ENCODE measurements at places on chromosomes 1 and 21. TPM values are rescaled to one million over a fixed set of nuclear protein-coding genes. Genes with fewer than 3 reads are reported as not detected.

- peaks cover 71% of the 10 kb centered on the region for H3K4me1 ChIP-seq
- H3K36me3 ChIP-seq, result peaks cover 2% of the 10 kb centered on the region
- peak overlapping the region; percentile 81 for H3K4me3 ChIP-seq
- peaks cover 39% of the 10 kb centered on the region for H3K27me3 ChIP-seq
- H3K27ac ChIP-seq, result peak overlapping the region; percentile 32
These were observed 46.6 kb downstream of the TENT5C start for GRCh38 chr1:117652421-117652820.

DNA sequence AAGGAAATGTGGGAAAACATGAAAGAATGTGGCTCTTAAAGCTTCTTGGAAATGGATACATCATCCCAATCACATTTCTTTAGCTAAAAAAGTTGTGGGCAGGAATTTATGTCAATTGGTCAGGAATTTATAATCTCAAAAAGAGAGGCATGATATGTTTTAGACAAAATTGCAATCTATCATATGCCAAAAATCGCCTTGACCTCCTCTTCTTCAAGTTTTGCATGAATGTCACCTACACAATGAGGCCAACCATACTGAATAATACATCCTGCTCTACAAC, 42.4 kb downstream of the ATP6V1G3 start:
- H3K4me1 ChIP-seq, result peaks cover 17% of the 10 kb centered on the region
- DNase-seq, result no peak

- no peaks in the 10 kb centered on the region for H3K36me3 ChIP-seq
- peaks cover 42% of the 10 kb centered on the region for H3K4me1 ChIP-seq
- H3K27me3 ChIP-seq, result peaks cover 72% of the 10 kb centered on the region
- H3K27ac ChIP-seq, result no peak overlapping the region
- H3K4me3 ChIP-seq, result peak overlapping the region; percentile 70
These were observed 884 bp downstream of the LHX4 start for GRCh38 chr1:180230791-180231505.

GRCh38 chr21:32481875-32482408, 69.4 kb downstream of the EVA1C start:
- no peaks in the 10 kb centered on the region for H3K27me3 ChIP-seq
- no peaks in the 10 kb centered on the region for H3K36me3 ChIP-seq
- no peak overlapping the region for H3K4me3 ChIP-seq
- no peak overlapping the region for H3K27ac ChIP-seq
- H3K4me1 ChIP-seq, result peaks cover 12% of the 10 kb centered on the region

- DNase-seq, result no peak
- peaks cover 16% of the 10 kb centered on the region for H3K4me1 ChIP-seq
- H3K36me3 ChIP-seq, result no peaks in the 10 kb centered on the region
- no peak overlapping the region for H3K27ac ChIP-seq
These were observed 36.3 kb upstream of the CLIC4 start for GRCh38 chr1:24708938-24709337.

Gene CRP
- total RNA-seq, result not detected

GRCh38 chr21:39156024-39156423, 27.2 kb downstream of the PSMG1 start:
- H3K4me1 ChIP-seq, result no peaks in the 10 kb centered on the region
- DNase-seq, result no peak
- no peak overlapping the region for H3K27ac ChIP-seq
- no peaks in the 10 kb centered on the region for H3K27me3 ChIP-seq
- H3K36me3 ChIP-seq, result no peaks in the 10 kb centered on the region

Gene OR2T2
- total RNA-seq, result not detected

DNA sequence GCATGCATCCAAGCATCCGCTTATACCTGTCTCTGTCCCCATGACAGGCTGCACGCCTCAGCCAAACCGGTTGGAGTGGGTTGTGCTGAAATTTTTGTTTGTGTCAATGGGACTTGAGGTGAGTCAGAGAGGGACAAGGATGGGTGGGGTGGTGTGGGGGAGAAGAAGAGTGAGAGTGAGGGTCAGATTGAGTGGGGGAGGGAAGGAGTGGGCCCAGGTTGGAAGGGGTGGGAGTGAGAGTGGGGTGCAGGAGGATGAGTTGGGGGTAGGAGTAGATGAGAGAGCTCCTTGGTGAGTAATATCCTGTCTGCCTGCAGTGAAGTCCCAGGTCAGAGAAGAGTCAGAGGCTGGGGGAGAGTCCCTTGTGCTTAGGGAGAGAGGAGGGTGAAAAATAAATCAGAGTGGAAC, 3.3 kb upstream of the NECTIN4 start:
- peak; percentile 40 for DNase-seq
- no peaks in the 10 kb centered on the region for H3K27me3 ChIP-seq
- no peak overlapping the region for H3K27ac ChIP-seq
- H3K36me3 ChIP-seq, result peaks cover 1% of the 10 kb centered on the region

Gene RGS7
- total RNA-seq, result not detected

DNA sequence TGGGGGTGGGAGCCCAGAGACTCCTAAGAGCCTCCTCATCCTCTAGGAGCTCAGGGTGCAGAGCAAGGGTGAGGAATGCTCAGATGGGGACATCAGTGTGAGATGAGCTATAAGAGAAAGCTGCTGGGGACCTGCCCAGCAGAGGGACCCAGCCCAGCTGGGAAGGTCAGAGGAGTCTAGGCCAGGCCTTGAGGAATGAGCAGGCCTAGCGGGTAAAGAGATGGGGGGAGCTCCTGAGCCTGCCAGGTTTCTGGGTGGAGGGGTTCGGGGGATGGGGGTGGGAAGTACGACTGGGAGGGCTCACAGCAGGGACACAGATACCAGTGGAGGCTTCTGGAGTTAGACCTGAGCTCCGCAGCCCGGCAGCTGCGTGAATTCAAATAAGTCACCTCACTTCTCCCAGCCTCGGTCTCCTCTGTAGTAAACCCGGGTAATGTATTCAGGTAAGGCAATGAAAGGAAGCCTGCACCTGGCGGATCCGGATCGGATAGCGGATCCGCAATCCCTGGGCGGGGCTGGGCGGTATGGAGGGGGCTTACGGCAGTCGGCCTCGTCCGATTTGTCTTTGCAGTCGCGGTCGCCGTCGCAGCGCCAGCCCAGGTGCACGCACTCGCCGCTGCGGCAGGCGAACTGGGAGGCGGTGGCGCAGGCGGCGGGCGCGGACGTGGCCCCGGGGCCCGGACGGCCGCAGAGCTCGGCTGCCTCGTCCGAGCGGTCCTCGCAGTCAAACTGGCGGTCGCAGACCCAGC, 38.0 kb upstream of the MAGOH start:
- H3K27me3 ChIP-seq, result no peaks in the 10 kb centered on the region
- H3K27ac ChIP-seq, result no peak overlapping the region
- DNase-seq, result no peak
- H3K4me3 ChIP-seq, result no peak overlapping the region

DNA sequence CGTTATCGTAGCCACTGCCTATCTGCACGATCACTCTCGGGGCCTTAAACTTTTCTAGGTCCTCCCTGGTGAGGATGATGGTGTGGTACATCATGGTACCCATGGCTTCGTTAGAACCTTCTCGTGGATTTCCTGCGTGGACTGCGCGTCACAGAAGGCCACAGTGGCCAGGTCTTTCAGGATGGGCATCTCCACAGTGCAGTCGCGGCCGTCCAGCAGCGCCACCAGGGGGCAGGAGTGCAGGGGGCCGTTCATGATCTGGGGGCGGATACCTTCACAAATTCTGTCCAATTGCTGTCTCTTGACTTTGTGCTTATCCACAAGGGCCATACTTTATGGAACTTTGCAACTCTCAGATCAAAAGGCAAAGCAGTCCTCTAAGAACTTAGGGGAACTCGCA, 69.6 kb downstream of the WLS start:
- no peak for DNase-seq
- no peaks in the 10 kb centered on the region for H3K4me1 ChIP-seq
- H3K27me3 ChIP-seq, result no peaks in the 10 kb centered on the region
- no peak overlapping the region for H3K27ac ChIP-seq
- no peak overlapping the region for H3K4me3 ChIP-seq
- no peaks in the 10 kb centered on the region for H3K36me3 ChIP-seq

DNA sequence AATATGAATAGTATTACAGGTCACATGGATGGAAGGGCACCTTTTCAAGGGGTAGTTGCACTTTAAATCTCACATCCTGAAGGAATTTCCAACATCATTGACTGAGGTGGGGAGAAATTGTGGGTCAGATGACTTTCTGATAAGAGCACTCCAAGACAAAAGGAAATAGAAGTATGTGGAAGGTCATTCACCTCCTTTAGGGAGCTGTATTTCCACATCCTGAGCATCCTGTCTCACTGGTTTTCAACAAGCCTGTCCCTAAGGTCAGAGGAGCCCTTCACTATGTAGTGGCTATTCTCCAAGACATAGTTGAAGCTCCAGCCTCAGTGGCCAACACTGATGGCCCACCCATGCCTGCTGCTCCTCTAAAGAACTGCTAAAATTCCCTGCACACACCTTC, 76.5 kb downstream of the ATP1A1 start:
- H3K4me3 ChIP-seq, result no peak overlapping the region
- no peaks in the 10 kb centered on the region for H3K36me3 ChIP-seq
- H3K27me3 ChIP-seq, result no peaks in the 10 kb centered on the region
- DNase-seq, result no peak
- H3K27ac ChIP-seq, result no peak overlapping the region

- no peaks in the 10 kb centered on the region for H3K36me3 ChIP-seq
- H3K4me3 ChIP-seq, result no peak overlapping the region
- no peak overlapping the region for H3K27ac ChIP-seq
- no peaks in the 10 kb centered on the region for H3K27me3 ChIP-seq
These were observed 115.5 kb downstream of the LYPLAL1 start for GRCh38 chr1:219289171-219289570.

Gene LHX4
- not detected for total RNA-seq

GRCh38 chr1:33180226-33180910, 1.5 kb downstream of the TRIM62 start:
- peaks cover 3% of the 10 kb centered on the region for H3K36me3 ChIP-seq
- H3K4me3 ChIP-seq, result peak overlapping the region; percentile 83
- no peak overlapping the region for H3K27ac ChIP-seq
- no peak for DNase-seq

DNA sequence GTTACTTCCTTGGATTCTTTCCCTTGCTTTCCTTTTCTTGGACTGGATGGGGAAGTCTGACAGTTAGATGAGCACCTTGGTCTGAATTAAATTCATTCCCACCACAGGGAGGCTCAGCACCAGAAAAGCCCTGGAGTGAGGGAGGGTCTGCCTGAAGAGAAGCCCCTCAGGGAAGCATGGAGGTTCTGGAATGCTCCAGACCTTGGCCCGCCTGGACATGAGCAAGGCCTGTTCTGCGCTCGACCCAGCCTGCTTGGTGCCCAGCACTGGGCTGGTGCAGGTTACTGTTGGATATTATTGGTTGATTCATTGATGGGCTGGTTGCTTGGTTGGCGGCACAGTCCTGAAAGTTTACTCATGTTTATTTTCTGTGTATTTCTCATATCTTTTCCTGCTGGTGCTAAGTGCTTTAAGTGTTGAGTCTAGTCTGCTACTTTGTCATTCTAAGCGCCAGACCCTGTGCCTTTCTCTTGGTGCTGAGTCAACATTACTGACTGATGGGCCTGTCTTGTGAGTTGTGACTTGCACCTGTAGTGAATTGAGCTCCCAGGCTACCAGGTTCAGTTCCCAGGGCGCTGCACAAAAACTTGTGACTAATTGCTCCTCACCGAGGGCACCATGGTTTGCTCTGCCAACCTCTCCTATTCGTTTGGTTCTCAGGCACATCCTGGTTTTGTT, 538.5 kb downstream of the KIF26B start:
- H3K4me1 ChIP-seq, result no peaks in the 10 kb centered on the region
- no peak overlapping the region for H3K4me3 ChIP-seq
- no peak overlapping the region for H3K27ac ChIP-seq
- peaks cover 4% of the 10 kb centered on the region for H3K27me3 ChIP-seq
- no peaks in the 10 kb centered on the region for H3K36me3 ChIP-seq
- no peak for DNase-seq

Gene CR1L
- 0.19 TPM for total RNA-seq

Gene HPDL
- total RNA-seq, result 4.5 TPM

Gene RNF19B
- 99.9 TPM for total RNA-seq

Gene KRTAP12-2
- total RNA-seq, result not detected
